NAMALWA (cell line): ENCODE measurements at places on chromosomes 7 and 10.

DNA sequence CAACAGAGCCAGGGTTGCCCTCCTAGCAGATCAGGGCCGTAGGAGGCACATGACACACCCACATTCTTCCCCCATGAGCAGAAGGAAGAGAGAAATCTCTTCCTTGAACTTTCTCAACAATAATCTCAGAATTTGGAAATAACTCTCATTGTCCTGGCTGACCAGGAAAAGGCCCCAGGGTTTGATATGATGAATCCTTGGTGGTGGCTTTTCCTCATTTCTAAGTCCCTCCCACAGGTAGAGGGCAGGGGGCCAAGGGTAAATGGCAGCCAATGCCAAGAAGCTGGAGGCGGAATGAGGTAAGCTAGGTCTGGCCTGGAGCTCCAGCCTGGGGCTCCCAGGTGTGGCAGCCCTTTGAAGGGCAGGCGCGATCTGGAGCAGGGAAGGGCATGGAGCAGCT, 67.8 kb downstream of the GRB10 start:
- DNase-seq, result no peak

- no peak for DNase-seq
Measured at GRCh38 chr7:116689790-116690259, 17.8 kb downstream of the MET start.

DNA sequence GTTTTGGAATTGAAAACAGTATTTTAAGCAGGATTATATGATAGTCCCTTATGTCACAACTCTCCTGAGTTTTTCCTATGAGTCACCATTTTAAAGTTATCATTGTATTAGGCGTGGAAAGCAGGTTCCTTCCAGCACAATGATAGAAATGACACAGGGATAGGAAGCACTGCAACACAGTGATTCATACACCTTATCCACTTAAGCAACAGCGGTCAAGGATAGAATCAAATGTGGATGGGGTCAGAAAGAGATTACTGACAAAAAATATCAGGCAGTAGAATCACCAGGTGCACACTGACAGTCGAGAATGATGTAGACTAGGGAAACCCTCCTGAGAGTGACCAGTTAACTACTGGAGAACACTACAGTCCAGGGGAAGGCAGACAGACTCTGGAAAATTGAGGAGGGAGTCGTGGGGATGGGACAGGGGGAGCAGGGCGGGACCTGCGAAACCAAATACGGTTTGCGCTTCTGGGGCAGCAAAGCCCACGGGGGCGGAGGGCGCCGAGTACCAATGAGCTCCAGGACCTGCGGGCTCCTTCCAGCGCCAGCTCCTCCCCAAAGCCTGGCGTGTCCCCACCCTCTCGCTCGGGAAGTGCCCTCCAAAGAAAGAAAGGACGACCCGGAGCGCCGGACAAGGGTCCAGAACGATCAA, 479 bp downstream of the PNPLA8 start:
- DNase-seq, result no peak

- DNase-seq, result no peak
Measured at GRCh38 chr10:113520261-113520660, 32.6 kb upstream of the HABP2 start.

DNA sequence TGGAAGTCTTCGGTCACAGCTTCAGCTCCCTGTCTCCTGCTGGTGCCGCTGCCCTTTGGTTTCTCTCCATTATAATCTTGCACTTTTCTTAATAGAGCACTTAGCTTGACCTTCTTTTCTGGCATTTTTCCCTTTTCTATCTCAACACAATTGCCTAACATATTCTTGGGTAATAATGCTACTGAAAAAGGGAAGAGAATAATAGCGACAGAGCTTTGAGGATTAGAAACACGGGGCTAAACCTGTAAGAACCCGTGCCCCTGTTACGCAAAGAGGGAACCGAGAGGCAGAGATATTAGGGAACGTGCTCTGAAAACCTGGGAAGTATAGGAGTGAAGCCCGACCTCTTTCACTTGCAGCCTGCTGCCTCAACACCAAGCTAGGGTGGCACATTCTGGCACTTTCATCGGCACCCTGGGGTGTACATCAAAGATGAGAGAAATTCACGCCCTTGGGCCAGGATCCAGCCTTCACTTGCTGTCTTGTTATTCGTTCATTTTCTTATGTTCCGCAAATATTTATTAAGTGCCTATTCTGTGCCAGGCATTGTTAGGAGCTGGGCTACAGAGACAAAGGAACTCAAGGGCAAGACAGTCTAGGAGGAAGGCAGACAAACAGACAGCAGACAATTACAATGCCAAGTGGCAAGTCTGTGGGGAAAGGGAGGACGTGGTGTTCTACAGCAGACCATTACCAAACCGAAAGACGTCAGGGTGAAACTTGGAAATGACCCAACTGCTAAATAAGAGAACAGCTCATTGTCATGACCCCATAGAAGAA, 33.0 kb upstream of the GALNTL5 start:
- no peak for DNase-seq

DNA sequence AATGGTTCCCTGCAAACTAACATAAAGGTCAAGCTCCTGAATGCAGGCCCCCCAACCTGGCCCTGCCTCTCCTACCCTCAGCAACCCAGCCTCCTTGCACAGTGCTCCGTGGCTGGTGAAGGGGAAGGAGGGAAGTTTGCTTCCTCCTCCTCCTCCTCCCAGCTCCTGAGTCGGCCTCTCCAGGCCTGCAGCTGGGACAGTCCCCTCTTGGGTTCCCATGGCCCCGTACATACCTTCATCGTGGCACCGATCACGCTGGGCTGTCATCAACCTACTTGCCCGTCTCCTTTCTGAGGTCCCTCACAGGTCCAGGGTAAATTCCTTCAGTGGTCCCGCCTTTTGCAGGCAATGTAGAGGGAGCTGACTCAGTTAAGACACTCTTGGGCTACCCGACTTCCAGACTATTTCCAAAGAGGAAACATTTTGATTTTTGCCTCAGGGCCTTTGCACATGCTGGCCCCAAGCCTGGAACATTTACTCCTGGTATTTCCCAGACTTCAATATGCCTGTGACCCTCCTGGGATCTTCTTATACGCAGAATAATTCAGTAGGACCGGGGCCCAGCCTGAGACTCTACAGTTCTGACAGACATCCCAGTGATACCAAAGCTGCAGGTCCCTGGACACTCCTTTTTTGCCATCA, 26.8 kb downstream of the PDIA4 start:
- DNase-seq, result no peak
